Transverse colon (tissue), 4 donors: ENCODE measurements at places on chromosomes 12 and 14. TPM values are rescaled to one million over a fixed set of nuclear protein-coding genes. Genes with fewer than 3 reads are reported as not detected.

DNA sequence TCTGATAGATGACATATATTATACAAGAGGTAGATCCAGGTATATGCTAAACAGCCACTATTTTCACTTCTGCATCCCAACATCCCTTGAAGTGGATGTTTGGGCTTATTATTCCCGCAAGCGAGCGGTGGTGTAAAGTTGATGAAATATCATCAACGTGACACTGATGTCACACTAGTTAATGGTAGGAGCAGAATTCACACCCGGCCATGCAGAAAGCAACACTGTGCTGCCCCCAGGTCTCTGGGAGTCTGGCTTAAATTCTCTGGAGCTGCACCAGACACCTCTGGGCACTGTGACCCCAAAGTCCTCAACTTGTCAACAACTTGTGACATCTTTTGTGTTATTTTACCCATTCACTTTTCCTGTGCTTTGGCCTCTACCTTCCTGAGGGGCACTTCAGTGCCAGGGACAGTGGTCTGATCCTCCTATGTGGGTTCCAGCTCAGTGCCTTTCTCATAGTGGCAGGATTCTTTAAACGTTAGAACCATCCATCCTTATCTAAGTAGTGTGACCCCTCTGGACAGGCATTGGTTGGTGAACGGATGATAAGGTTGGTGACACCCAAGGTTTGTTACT lies 952 bp downstream of the DRAM1 start:
- no peak for DNase-seq

DNA sequence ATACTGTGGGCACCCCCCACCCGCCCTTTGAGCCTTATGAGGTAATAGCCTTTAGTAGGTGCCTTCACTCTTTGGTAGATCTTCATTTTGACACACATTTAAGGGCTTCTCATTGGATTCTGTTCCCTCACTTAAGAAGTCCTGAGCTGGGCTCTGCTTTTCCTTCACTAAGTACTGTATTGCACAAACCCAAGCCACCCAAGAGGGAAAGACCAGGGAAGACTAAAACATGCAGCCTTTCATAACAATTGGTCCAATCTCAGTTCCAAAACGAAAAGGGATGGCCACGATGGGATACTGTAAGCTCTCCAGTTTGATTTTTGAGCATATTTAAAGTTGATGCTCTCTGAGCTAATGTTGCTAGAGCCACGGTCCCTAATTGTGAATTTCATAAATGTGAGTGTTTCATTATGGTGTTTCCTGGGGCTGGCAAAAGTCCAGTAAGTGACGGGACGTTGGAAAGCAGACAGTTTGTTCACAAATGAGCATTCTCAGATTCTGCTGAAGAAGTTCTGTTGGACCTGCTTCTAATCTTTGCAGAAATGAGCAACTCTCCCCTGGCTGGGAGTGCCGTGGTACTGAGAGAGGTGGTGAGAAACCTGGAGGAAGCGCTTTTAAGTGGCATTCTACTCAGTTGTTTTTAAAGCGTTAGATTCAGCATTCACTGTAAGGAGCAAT lies 9.4 kb downstream of the SSPN start:
- DNase-seq: no peak

DNA sequence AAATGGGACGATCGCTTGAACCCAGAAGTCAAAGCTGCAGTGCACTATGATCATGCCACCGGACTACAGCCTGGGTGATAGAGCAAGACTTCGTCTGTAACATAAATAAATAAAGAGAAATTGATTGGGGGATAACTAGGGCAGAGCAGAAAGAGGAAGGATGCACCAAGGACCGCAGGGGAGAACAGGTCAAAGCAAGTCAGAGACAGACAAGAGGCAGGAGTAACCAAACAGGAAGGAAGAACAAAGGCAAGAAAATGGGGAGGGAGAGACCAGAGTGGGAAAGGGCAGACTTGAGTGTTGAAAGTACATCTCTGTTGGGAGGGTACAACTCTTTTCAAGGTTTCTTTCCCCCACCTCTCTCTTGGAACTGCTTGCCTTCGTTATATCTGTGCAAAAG lies 50.8 kb upstream of the ELK3 start:
- DNase-seq: no peak

DNA sequence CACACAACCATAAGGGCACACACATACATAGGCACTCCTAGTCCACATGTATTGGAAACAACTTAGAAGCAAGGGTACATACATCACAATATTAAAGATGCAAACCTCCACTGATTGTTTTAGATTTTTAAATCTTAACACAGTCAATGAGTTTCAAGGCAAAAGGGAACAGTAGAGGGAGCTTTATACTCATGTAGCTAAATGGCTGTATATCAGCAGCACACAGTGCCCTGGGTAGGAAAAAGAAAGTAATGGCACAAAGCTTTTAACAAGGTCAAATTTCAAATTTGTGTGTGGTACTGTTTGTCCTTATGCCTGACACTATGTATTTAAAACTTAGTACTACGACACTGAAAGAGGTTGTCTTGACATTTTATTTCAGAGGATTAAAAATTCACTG lies 262.0 kb downstream of the MED13L start:
- no peak for DNase-seq

The CBLN3 gene
- total RNA-seq: 9.7 TPM

DNA sequence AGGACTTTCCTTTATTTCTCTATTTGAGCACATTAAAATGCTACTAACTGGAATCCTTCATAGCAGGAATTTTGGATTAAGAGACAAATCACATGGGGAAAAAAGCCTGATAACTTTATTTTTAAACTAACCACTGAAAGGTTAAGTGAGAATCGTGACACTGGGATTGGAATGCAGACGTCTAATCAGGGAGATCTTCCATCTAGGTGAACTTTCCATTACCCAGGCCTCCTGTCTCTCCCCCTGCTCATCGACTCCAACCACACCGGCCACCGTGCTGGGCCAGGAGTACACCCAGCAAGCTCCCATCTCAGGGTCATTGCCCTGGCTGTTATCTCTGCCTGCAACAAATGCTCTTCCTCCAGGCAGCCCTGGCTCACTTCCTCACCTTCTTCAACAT lies 19.0 kb downstream of the PTGER2 start:
- no peak for DNase-seq

GRCh38 chr14:100086361-100086760 lies 21.1 kb downstream of the EVL start:
- no peak for DNase-seq

GRCh38 chr12:104590022-104590421 lies 133.3 kb downstream of the CHST11 start:
- no peak for DNase-seq

DNA sequence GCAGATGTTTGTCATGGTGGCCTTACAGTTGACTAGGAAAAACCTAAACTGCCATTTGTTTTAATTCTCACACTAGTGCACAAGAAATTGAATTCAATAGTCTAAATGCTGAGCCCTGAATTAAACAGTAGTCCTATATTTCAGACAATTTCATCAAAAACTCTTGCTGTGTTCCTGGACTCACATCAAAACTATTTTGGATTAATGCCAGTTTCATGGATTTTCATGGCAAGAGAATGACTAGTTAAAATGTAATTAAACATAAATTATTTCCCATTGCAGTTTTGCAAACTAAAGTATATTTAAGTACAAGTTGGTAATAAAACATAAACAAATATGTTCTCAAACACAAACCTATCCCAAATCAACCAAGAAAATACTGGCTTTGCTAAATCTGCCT lies 468.0 kb upstream of the PRICKLE1 start:
- DNase-seq: no peak

DNA sequence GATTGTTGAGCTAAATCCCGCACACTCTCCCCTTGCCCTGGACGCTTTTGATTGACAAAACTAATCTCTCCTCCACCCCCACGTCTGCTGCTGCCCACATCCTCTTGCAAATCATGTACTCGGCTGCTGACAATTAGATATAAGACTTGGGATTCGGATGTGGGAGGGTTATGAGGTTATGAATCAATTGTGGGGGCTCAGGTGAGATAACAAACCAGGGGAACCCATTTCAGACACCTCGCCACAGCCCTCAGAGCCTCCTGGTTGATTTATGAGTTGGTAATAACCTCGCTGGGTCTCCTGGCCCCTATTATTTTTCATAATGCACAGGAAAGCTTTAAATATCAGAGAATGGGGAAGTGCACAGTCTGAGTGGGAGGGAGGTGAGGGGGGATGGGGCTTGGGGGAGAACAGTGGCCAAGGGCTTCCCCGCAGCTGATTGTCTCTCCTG lies 449.9 kb downstream of the DPF3 start:
- no peak for DNase-seq

DNA sequence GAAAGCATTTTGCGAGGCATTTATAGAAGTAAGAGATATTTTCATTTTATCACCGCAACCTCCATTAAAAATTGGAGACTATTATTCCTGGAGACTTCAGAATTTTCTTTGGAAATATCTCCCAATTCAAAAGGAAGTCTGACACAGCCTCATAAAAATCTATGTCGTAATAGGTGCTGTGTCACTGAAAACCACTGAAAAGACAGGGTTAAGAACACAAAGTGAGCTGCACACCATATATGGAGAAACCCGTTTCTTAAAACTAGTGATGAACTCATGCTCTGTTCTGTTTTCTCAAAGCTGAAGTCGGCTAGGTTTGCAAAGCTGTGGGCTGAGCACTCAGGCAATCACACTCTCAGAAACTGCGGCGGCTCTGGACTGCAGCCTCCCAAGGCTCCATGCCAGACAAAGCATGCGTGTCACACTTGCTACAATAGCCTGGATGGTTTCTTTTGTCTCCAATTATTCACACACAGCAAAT lies at the start of gene GLIPR1:
Gene GLIPR1 (plus strand): TSS at position 287 of the 481 bp plus-strand sequence. CDS start 126 bp downstream, at position 413.
- peak; percentile 68 for DNase-seq

The TCL1B gene
- total RNA-seq: not detected

GRCh38 chr14:69543341-69544115 lies 31.1 kb downstream of the CCDC177 start:
- peak; percentile 35 for DNase-seq

DNA sequence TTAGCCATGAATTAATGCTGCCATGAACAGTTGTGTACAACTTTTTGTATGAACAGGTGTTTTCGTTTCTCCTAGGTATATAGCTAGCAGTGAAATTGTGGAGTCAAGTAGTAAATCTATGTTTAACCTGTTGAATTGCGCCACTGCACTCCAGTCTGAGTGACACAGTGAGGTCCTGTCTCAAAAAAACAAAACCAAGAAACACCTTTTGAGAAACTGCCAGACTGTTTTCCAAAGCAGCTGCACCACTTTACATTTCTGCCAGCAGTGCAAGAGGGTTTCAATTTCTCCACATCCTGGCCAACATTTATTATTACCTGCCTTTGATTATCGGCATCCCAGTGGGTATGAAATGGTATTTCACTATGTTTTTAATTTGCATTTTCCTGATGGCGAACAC lies 3.3 kb upstream of the PLEKHG3 start:
- no peak for DNase-seq

The GSC gene
- 0.32 TPM for total RNA-seq

The C12orf50 gene
- not detected for total RNA-seq

DNA sequence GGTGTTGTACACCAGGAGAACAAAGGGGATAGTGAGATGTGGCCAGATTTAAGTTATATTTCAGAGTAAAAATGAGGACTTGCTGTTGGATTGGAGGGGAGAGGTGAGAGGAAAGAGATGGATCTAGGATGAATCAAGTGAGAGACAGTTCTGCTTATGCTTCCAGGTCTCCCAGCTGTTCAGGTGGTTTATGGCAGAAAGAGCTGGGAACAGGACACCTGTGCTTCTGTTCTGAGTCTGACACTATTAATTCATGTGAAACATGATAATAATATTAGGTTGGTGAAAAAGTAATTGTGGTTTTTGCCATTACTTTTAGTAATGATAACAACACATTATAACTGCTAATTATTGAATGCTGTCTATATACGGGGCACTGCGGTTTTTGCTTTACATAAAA lies 55.7 kb downstream of the SLC15A5 start:
- no peak for DNase-seq

The LRCOL1 gene
- total RNA-seq: not detected

The ARHGEF40 gene
- 138 TPM for total RNA-seq

GRCh38 chr14:56487090-56487667 lies 92.4 kb upstream of the TMEM260 start:
- DNase-seq: no peak

- no peak for DNase-seq
Measured at GRCh38 chr12:103964805-103965204, 867 bp upstream of the TDG start.

The TSHR gene
- 2.4 TPM for total RNA-seq

GRCh38 chr14:29273513-29273912 lies 506.9 kb downstream of the FOXG1 start:
- DNase-seq: no peak

The PTPRR gene
- 13.2 TPM for total RNA-seq

GRCh38 chr12:20561871-20562270 lies 133.3 kb upstream of the SLCO1C1 start:
- no peak for DNase-seq

DNA sequence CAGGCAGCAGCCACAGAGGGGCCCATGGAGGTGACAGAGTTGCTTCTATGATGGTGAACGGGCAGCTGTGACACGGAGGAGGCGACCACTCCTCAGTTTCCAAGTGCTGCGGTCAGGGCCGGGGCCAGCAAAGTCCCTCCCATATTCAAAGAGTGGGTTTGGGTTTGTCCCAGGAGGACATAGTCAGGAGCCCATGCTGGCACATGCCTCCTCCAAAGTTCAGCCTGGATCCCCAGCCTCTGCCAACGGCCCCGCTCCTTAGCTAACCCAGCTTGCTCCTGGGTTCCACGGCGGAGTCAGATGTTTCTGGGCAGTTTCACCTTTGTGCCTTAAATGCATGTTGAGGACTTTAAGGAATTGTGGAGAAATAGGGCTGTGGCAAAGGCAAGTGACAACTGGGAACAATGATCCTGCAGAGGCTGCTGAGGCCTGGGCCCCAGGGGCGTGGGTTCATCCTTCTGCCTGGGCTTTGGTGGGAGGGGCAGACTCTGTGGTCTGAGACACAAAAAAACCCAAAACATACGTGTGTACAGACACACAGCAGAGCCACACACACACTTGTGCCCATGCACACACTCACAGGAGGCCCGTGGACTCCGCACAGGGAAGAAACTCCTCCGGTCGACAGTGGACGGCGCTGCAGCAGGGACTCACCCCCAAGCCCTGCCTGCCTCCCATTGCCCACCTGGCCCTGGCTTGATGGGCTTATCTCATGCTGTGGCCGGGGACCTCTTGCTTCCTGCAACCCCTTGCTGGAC lies 399.4 kb downstream of the TMEM121 start:
- no peak for DNase-seq

- DNase-seq: no peak
Measured at GRCh38 chr12:19719672-19720071, 280.4 kb downstream of the AEBP2 start.

GRCh38 chr14:76595266-76595665 lies 166.0 kb upstream of the VASH1 start:
- no peak for DNase-seq

DNA sequence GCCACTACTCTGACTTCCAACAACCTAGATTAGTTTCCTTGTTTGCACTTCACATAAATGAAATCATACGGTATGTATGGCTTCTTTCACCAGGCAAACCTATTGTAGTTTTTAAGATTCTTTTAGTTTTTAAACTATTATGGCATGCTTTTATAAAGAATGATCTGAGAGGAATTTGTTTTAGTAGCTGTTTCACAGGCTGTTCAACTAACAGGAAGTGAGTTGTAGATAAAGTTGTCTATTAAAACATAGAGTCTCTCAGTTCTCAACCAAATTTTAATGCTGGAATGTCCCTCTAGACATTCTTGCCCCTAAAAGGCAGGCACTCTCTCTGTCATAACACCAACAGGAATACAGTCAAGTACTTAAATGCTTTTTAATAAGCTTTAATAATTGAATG lies 102.7 kb upstream of the DACT1 start:
- no peak for DNase-seq

GRCh38 chr14:39229601-39230110 lies 4.1 kb upstream of the MIA2 start:
- no peak for DNase-seq
